Breast epithelium (tissue), 4 donors: ENCODE measurements at places on chromosomes 3 and 15.

GRCh38 chr3:123920383-123920782, 36.3 kb upstream of the MYLK start:
- DNase-seq: no peak

GRCh38 chr3:110419096-110419495, 652.5 kb upstream of the NECTIN3 start:
- DNase-seq: no peak

GRCh38 chr3:4864503-4864902, 114.7 kb upstream of the BHLHE40 start:
- no peak for DNase-seq

DNA sequence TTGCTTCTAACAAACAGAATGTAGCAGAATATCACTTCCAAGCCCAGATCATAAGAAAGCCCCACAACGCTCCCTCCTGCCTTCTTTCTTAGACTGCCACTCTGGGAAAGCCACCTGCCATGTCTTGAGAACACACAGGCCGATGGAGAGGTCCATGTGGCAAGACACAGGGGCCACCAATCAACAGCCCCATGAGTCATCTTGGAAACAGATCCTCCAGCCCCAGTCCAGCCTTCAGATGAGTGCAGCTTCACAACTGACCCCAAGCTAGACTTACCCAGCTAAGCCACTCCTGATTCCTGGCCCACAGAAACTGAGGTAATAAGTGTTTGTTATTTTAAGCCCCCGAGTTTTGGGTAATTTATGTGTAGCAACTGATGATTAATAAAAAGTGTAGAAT, 39.7 kb downstream of the PTH1R start:
- no peak for DNase-seq
